ENCODE measurements at places on chromosomes 5 and 9. TPM values are rescaled to one million over a fixed set of nuclear protein-coding genes. Genes with fewer than 3 reads are reported as not detected.

NUTM2G gene
- not detected for total RNA-seq

FCN2 gene
- not detected for total RNA-seq

AP3B1 gene
- total RNA-seq = 34.8 TPM

ACTBL2 gene
- total RNA-seq = not detected

TNC gene
- 112 TPM for total RNA-seq

CNTNAP3B gene
- 39.7 TPM for total RNA-seq
